AG20443 (cell line): ENCODE measurements at places on chromosomes 3 and 15.

- no peak for DNase-seq
Observed at GRCh38 chr15:48887144-48887543, 9.2 kb downstream of the EID1 start.

GRCh38 chr3:126154391-126155279 lies 25.8 kb downstream of the ALDH1L1 start:
- DNase-seq = peak; percentile 4

GRCh38 chr3:156729460-156730179 lies 55.2 kb downstream of the TIPARP start:
- DNase-seq = peak; percentile 25

DNA sequence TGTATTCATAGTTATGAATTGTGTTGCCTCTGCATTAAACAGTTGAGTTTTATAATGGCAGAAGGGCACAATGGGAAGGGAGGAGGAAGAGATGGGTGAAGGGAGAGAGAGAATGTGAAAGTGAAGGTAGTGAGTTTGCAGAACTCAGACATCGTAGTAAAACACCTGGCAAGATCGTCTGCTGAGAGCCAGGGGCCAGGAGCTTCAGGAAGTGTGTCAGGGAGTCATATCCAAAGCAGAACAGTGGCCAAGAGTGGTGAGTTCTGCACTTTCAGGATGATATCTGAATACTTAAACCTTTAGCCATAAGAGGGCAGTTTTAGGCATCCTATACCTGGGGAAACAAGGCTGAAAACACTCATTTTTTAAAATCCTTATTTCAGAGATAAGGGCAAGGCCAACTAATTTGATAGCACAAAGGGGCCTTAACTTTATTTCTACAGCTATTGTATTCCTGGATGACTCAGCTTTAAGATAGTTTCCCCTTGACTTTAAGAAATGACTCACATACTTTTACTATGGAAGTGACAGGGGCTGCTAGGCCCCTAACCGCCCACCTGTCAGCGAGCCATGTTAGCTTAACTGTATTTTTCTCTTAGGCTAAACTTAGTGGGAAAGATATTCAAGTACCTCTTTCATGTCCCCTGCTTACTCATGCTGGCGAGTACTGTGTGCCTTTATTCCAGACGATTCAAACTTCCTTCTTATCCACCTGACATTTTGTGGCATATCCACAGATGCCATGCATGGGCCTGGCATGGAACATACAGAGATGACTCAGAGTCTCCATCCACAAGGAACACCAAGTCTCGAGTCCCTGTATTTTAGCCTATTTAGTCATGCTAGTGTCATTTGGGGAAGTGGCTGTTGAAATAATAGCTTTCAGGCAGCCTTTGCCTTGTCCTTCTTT lies 53.9 kb downstream of the RLBP1 start:
- peak; percentile 27 for DNase-seq

GRCh38 chr15:81111510-81112470 lies 22.3 kb upstream of the CFAP161 start:
- DNase-seq = no peak
